ENCODE measurements at places on chromosomes 4 and X.

- DNase-seq, result no peak
These were observed 1316.3 kb downstream of the STIM2 start for GRCh38 chr4:28176942-28177341.

- DNase-seq, result no peak
These were observed at the start of gene CLDN24 for GRCh38 chr4:183322326-183322725. CLDN24 (minus strand) TSS chr4:183322426; CDS start chr4:183322426, 0 bp downstream.

DNA sequence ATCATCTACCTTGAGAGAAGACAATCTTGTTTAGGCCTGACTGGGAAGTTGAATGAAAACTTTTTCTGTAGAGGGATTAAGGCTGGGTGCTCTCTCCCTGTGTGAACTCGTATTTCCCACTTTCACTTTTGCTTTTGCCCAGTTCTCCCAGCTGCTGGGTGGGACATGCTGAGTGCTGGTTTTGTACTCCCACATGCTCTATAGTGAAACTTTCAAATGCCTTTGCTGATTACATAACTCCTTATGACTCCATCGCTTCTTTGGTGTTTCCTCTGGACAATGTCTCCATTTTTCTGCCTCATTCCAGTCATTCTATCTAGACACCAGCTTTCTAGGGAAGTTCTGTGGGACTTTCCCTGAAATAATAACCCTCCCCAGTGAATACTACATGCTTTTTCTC, 100.5 kb downstream of the CLNK start:
- no peak for DNase-seq

GRCh38 chr4:38275331-38276100, 315.3 kb downstream of the PTTG2 start:
- no peak for DNase-seq

DNA sequence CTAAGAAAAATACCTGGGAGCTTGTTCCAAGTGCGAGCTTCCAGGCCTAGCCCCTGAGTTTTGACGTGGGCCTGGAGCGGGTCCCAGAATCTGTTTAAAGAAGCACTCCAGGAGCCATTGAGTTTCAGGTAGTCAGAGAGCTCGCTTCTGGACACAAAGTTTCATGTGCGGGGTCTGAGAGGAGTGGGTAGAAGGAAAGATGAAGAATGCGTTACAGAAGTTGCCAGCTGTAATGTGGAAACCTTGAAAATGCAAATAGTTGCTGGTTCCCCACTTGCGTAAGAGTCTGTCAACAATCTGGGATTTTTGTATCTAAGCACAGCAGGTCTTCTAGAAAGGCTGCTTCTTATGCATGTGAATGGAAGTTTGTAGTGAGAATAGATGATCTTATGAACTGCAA, 77.5 kb upstream of the CLCN4 start:
- no peak for DNase-seq
